ENCODE measurements at places on chromosomes 5 and 9.

GRCh38 chr9:85702726-85703289 lies 38.9 kb downstream of the AGTPBP1 start:
- peak; percentile 15 for DNase-seq

DNA sequence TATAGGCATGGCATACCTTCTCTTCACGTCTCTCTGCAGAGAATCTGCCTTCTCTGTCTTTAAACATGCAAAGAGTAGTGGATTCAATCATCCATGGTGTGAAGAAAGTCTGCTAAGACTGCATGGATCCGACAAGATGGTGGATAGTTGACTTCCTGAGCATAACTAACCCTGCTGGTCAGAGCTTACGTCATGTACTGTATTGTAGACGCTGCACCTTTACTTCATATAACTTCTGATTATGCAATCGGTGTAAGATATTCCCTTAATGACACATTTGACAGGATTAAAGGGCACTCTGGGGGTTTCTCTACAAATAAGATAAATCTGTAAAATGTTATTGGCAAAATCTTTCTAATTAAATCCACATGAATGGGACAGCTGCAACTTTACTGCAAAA lies 240.3 kb upstream of the NREP start:
- no peak for DNase-seq

GRCh38 chr9:133975511-133975910 lies 16.6 kb downstream of the VAV2 start:
- DNase-seq: no peak

DNA sequence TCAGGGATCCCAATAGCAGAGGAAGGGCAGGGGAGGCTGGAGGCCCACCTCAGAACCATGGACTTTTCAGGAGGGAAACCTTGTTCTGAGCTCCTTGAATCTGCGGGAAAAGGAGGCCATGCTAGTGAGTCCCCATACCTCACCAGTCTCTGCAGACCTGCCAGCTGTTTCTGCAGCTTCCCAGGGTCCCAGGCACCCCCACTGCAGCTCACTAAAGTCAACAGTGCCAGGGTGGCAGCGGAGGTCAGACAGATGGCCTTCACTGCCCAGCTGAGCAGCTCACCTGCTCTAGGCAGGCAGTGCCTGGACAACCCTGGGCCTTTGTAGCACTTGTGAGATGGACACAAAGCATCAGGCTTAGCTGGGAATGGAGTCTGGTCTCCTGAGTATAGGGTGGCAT lies 4.4 kb upstream of the SLC27A4 start:
- no peak for DNase-seq

GRCh38 chr5:80239680-80240367 lies 16.0 kb downstream of the SERINC5 start:
- peak; percentile 31 for DNase-seq

DNA sequence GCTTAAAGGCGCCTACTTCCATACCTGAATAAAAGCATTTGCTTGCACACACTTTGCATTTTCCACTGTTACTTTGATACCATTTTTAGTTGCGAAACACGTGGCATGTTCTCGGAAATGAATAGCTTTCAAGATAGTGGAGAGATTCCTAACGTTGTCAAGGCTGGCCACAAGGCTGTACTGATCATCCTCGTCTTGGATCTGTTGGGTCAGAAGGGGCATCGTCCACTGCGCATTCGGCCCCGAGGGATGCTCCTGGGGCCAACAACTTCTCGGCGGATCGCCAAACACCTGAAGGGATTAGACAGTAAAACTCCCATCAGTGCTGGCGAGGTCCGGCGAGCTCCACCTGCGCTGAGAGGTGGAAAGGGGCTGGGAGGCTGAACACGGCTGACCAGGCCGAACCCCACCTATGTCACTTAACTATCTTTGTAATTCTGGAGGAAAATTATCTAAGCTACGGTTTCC lies 599 bp downstream of the RAD1 start:
- no peak for DNase-seq

GRCh38 chr5:12323637-12324229 lies 419.5 kb upstream of the CTNND2 start:
- DNase-seq: no peak

- DNase-seq: peak; percentile 64
Measured at GRCh38 chr5:128905568-128906110, 59.6 kb upstream of the SLC27A6 start.

DNA sequence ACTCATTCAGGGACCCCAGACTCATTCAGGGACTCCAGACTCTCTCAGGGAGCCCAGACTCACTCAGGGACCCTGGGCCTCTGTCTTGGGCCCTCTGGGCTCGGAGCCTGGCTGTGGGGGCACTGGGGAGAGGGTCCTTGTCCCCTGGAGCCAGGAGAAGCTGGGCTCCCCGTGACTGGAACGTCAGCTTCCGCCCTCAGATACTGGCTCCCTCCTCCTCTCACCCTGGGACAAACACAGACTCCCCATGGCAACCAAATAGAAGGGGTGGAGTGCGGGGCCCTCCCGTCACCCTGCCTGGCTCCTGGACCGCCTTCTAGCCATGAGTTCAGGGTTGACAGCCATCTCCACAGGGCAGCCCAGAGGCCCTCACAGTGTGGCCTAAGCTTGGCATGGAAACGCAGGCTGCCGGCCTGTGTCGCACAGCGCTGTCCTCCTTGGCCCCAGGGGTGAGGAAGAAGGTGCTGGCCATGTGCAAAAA lies 27.6 kb downstream of the ZDHHC11B start:
- DNase-seq: no peak

DNA sequence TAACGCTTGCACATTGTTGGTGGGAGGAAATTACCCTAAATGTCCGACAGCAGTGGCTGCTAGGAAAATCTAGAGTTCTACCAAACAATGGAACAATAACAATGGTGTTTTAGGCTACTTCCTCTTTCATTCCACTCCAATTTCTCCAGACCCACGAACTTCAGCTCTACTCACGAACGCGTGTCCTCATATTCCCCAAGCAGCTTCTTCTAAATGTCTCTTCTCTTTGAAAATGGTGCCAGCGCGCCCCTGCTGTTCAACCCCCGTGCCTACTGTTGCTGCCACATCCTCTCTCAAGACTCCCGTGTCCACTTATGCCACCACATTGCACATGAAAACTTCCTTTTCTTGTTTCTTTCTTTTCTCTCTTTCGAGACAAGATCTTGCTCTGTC lies 25.6 kb downstream of the OR2V2 start:
- no peak for DNase-seq

DNA sequence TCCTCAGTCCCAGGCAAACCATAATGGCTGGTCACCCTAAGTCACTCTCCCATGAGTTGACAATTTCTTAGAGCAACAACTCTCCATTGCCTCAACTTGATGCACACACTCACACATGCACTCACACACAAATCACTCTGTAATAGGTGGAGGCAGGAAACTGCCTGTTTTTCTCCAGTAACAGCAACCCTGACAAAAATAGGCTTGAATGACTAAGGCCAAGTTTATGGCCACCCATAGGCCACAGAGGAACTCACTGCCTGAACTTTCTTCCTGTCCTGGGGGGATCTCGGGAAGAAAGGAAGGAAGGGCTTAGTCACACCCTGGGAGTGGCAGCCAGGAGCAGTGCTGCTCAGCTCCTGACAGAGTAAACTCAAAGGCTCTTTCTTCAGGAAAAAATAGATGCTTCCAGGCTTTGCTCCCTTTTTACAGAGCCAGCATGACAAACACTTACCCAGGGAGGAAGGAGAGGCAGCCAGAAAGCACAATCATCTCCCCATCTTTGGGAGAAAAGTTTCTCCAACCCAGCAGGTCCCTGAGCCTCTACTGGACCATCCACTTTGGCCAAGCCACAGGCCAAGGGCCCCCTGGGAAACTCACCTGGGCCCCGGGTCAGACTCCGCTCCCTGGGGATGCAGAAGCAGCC lies 368 bp downstream of the SH3TC2 start:
- no peak for DNase-seq

DNA sequence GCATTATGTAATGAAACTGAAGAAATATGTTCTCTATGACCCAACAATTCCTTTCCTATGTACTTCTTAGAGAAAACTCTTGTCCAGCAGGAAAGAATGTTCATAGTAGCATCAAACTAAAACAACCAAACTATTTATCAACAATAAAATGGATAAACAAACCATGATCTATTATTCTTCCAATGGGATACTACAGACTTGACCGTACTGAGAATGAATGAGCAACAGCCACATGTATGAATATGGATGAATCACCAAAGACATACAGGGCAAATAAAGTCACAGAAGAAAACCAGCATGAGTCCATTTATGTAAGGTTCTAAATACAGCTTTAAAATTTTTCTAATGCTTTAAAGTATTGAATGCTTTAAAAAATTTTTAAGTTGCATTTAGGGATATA lies 73.6 kb upstream of the SUSD1 start:
- DNase-seq: no peak

DNA sequence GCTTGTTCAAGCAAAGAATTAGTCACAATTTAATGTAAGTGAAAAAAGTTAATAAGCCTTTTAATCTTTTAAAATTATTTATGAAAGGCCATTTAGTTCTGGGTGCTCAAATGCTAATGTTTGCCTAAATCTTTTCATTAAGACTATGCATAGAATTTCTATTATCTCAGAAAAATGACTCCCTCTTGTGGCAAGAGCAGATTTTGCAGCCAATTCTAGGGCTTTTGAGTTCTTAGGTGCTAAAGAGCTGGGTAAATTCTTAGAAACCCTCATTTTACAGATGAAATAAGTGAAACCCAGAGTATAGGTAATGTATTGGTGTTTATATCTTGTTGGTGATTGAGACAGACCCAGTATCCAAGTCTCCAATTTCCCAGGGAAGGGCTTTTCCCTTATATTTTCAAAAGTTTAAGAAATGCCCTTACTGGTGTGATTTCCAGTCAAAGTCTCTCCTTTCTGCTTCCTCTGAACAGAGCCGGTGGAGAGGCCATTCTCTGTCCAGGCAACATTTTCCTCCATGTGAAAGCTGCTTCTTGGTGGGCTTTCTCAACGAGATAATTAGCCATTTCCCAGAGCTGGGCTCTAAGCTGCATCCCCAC lies 24.1 kb upstream of the PCSK5 start:
- DNase-seq: peak; percentile 72

GRCh38 chr5:62132276-62132675 lies 173.7 kb upstream of the KIF2A start:
- no peak for DNase-seq

DNA sequence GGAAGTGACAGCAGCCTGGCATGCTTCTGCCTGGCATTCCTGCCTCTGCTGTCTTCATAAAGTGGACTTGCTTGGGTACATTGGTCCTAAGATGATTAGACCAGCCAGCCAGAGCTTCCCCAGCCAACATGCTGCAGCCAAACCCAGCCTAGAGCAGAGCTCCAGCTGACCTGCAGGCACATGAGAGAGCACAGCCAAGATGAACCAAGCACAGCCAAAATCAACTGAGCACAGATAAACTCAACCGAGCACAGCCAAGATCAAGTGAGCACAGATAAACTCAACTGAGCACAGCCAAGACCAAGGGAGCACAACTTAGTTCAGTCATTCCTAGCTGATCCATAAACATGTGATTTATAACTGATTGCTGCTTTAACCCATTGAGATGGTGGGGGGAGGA lies 266.5 kb downstream of the MSX2 start:
- DNase-seq: no peak

GRCh38 chr5:131242728-131243255 lies 21.1 kb upstream of the CDC42SE2 start:
- DNase-seq: no peak

DNA sequence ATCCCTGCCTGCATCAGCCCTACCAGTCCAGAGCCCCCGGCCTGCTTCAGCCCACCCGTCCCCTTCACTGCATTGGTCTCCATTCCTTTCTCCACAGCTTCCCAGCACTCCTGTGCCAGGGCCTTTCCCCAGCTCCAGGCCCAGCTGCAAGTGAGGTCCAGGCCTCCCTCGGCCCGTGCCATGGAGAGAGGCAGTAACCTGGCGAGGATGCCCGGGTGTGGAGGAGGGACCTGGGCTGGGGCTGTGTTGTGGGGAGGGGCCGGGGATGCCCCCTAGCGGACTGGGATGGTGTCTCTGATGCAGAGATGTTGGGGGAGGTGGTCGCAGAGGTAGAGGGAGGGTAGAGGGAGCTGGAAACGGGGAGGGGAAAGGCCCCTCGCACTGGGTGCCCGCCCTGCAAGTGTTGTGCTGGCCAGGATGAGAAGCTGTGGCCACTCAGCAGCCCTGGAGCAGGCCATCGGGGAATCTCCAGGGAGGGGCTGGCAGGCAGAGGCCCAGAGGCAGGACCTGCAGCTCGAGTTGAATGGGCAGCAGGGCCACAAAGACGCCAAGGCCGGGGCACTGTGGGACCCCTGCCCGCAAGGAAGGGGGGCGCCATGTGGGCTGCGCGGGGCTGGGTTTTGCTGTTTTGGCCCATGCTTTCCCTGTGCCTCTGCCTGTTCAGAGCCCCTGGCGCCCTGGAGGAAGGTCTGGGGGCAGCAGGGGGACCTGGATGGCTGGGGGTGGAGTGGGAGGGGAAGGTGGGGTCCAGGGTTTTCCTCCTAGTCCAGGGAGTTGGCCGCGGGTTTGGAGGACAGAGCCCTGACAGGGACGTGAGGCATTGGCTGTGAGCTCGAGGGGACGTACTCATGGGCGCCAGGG lies 26.0 kb upstream of the NKD2 start:
- no peak for DNase-seq

GRCh38 chr5:138078006-138078643 lies 5.7 kb upstream of the WNT8A start:
- no peak for DNase-seq

DNA sequence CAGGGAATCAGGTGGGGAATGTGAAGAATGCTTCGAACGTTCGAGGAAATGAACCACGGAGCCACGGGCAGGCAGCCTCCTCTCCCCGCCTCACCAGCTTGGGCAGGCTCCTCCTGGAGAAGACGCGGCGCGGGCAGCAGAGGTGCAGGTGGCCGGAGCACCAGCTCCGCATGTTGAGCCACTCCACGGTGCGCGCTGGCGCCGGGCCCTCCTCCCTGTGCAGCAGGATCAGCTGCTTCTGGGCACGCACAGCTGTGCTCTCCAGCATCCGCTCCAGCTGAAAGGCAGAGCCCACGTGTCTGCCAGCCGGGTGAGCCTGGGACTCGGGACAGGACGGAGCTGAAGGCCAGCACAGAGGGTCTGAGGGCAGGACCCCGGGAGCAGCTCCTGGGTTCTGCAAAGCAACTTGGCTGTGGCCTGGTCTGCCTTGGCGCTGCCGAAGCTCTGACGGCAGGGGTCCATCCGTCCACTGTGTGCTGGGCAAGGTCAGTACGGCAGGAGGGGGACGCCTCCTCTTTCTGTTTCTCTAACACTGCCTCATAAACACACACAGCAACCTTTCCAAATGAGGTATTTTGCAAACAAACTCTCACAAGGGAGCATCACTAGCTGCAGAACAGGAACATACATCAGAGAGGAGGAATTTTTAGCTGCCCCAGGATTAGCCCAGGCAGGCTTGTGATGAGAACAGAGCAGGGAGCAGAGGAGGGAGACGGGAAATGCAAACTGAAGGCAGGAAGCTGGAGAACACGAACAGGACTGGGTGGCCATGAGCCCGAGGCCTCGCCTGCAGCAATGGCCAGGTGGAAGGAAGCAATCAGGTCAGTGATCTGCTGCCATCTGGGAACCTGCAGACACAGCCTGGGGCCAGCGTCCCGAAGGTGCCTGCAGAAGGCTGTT lies 20.1 kb upstream of the NSMF start:
- DNase-seq: peak; percentile 40

All from midbrain (tissue), 1 donor.